HFF-Myc (cell line): ENCODE measurements at places on chromosomes 2 and 18.

- DNase-seq, result no peak
Observed at GRCh38 chr2:241804326-241805229, 4.4 kb upstream of the NEU4 start.

DNA sequence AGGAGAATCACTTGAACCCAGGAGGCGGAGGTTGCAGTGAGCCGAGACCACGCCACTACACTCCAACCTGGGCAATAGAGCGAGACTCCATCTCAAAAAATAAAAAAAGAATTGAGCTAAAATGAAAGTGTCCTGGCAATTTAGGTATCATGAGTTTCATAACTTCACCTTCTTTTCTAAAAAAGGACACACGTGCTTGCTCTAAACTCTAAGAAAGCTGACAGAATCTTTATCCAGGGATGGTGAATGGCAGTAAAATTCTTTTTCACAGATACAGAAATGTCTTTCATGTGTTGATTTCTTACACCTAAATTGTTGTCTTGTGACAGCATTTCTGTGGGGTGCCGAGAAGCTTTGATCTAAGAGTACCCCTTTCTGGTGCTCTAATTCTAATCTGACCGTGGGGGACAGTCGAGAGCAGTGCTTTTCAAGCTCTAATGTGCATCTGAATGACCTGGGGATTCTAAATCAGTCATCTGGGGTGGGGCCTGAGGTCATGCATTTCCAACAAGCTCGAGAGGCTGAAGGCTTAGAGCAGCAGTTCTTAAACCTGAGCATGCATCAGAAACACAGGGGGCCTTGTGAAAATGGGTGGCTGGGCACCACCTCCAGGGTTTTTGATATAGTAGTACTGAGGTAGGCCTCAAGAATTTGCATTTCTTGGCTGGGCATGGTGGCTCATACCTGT is 42.1 kb upstream of the REL start:
- no peak for DNase-seq

- DNase-seq, result no peak
Observed at GRCh38 chr18:48152549-48152948, 222.1 kb upstream of the SMAD2 start.

DNA sequence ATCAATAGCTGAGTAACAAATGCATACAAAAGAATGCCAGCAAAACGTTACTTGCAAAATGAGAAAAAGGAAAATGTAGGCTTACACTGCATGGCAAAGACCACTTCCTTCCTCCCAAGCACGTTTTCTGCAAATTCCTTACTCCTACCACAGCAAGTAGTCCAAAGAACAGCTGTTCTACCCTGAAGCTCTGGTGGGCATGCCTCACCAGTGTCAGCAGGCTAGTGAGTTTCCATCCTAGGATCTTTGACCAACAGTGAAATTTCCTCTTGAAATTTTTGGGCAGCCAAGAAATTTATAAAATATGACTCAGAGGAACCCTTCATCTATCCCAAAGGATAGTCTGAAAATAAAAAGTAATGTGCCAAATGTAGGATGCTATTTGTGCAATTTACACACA is 123.9 kb downstream of the ZNF532 start:
- DNase-seq, result no peak

- DNase-seq, result no peak
Observed at GRCh38 chr2:72669121-72669520, 156.7 kb downstream of the EXOC6B start.

- no peak for DNase-seq
Observed at GRCh38 chr2:209121691-209122090, 302.2 kb upstream of the MAP2 start.

- DNase-seq, result no peak
Observed at GRCh38 chr2:215896921-215897320, 116.4 kb downstream of the MREG start.

DNA sequence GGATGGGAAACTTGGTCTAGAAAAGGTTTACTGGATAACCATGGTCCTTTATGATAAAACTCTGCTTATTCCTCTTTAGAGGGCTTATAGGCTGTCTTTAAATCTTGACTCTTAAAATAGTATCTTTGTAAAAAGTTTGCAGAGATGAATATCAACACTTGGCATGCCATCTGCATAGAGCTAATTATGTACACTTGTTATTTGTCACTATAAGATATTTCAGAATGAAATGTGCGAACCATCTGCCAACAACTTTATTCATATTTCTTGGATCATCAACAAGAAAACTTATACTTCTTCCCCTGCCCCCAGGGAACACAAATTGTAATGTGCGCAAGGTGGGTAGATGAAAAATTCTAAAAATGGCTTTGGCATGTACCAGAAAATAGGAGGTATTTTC is 653.0 kb upstream of the CHAC2 start:
- DNase-seq, result no peak

GRCh38 chr2:171595896-171596295 is 73.6 kb downstream of the CYBRD1 start:
- peak; percentile 69 for DNase-seq

GRCh38 chr2:132468821-132469675 is 52.4 kb downstream of the GPR39 start:
- no peak for DNase-seq

DNA sequence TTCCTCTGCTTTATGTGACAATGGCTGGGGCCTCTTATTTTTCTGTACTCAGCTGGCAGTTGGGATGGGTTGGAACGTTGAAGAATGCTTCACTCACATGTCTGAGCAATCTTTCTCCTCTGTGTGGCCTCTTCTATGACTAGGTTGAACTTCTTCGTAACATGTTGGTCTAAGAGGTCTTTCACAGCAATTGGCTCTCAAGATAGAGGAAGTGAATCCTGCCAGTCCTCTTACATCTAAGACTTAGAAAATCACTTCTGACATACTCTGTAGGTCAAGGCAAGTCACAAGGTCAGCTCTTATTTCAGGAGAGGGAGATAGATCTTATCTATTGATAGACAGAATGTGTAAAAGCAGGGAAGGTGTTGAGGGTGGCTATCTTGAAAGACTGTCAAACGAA is 174.1 kb downstream of the NYAP2 start:
- DNase-seq, result no peak
